ENCODE measurements at places on chromosomes 2 and 18.

- no peak for DNase-seq
Observed at GRCh38 chr2:64650722-64651338, 2.9 kb downstream of the SERTAD2 start.

DNA sequence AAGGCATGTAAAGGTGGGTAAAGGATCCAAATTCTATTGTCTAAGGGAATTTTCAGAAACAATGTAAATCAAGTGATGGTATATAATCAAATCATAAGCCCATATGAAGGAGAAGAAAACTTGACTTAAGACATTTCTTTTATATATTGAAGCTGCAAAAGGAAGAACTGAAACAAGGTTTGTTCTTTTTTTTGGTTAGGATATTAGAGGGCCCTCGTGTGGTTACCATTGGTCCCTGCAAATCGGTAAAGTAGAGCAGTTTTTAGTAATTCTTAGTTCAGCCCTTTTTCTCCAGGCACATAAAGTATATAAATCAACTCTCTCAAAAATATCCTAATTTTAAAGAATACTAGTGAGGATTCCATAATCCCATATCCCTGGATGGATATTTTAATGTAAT lies 105.6 kb upstream of the STK17B start:
- peak; percentile 52 for DNase-seq

DNA sequence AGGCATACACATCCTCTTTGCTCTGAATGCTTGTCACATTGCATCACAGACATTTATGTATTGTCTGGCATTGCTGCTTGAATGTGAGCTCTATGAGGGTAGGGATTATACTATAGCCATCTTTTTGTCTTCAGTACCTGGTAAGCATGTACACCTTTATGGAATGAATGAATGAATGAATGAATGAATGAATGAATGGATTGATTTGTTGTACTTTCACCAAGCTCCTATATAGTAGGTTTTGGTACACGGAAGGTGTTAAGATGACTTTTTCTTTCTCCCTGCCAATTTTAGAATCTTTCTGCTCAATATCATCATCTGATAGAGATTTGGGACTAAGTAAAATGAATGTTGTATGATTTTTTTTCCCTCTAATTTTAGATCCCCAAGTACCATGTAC lies 13.5 kb downstream of the LTBP1 start:
- no peak for DNase-seq

GRCh38 chr18:49486606-49486952 lies 455 bp downstream of the C18orf32 start:
- no peak for DNase-seq

DNA sequence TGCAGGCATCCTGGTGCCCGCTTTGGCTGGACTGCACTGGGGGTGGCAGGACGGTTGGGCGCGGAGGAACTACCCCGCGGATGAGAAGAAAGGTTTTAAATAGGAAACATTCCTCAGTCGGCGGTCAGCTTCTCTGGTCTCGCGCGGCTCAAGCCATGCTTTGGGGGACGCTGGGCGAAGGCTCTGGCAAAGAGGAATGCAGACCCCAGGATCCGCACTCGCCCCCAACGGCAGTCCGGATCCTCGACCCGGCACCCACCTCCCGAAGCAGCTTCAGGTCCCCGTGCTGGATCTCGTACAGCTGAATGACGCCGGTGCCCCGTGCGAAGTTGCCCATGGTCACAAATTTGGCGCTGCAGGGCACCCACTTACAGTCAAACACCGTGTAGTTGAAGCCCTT lies 686 bp upstream of the PNO1 start:
- no peak for DNase-seq

GRCh38 chr18:57437402-57437765 lies 2.2 kb downstream of the ONECUT2 start:
- no peak for DNase-seq

DNA sequence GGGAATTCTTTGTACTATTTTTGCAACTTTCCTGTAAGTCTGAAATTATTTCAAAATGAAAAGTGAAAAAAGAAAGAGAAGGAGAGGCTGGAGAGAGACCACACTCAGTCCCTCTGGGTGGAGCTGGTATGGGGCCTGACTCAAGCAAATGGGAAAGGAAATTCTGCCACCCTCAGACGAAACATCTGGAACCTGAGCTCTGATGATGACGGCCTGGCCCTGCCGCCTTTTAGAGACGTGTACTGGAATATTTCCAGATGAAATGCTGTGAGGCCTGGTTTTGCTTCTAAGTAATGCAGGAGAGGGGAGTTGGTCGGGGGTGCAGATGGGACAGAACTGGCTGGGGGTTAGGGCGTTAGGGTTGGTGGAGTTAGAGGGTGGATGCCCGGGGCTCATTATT lies 57.4 kb upstream of the GLI2 start:
- DNase-seq = peak; percentile 58

- DNase-seq = peak; percentile 77
Observed at GRCh38 chr2:216519154-216519762, 20.6 kb downstream of the RPL37A start.

GRCh38 chr18:42258301-42258965 lies 303.4 kb downstream of the PIK3C3 start:
- DNase-seq = no peak

GRCh38 chr2:217523286-217523685 lies 479.5 kb downstream of the TNS1 start:
- no peak for DNase-seq

DNA sequence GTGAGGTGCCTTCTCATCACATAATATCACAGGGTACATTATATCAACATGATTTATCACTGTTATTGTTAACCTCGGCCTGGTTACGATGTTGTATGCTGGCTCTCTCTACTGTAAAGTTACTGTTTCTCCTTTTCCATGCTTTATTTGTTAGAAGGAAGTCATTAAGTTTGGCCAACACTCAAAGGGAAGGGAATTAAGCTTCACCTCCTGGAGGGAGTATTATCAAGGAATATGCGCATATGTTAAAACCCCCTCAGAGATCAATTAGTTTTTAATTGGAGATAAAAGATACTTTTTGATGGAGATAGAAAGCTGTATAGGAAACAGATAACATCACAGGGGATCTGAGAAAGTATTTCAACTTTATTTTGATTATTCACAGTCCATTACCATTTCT lies 221.6 kb downstream of the DLGAP1 start:
- DNase-seq = no peak

DNA sequence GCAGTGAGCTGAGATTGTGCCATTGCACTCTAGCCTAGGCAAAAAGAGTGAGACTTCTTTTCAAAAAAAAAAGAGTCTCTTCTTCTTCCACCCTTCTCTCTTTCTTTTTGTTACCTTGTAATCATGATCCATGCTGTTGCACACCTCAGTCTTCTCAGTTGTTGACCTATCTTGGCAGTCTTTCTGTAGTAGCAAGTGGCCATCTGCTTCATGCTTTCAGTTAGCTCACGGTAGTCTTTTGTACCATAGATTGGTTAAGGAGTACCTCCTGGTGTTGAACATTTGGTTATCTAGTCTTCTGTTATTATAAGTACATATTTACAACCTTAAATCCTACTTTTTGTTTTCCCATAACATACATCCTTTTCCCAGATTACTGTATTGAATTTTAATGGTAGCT lies 3.1 kb downstream of the GORASP2 start:
- DNase-seq = no peak

- DNase-seq = peak; percentile 91
Observed at GRCh38 chr2:172098650-172099471, 3.8 kb downstream of the DLX2 start.

DNA sequence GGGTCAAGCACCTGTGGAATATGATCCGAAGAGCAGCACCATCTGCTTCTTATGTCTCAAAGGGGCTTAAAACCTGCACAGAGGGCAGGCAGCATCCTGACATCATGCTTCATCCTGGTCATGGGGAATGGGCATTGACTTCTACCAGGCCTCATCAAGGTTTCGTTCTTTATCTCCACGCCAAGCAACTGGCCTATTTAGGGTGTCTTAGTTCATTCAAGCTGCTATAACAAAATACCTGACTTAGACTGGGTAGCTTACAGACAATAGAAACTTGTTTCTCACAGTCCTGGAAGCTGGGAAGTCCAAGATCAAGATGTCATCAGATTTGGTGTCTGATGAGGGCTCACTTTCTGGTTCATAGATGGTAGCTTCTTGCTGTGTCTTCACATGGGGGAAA lies 69.4 kb downstream of the MYO3B start:
- DNase-seq = no peak

GRCh38 chr2:224378701-224379097 lies 23.2 kb downstream of the FAM124B start:
- no peak for DNase-seq

DNA sequence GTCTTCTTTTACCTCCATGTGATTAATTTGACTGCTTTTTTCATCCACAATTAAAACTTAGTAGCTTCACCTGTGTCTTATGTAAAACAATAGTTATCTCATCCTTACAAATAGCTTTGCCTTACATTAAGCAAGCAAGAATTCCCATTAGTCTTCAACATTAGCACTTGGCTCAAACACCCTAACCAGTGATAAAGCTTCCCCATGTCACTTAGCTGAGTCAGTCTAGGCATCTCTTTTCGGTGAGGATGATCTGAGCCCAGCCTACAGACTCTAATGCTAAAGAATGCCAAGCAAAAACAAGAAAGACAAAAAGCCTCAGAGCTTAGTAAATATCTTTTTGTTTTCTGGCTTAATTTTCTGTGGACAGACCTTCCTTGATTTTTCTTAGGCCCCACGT lies 26.1 kb downstream of the GAD1 start:
- peak; percentile 80 for DNase-seq

DNA sequence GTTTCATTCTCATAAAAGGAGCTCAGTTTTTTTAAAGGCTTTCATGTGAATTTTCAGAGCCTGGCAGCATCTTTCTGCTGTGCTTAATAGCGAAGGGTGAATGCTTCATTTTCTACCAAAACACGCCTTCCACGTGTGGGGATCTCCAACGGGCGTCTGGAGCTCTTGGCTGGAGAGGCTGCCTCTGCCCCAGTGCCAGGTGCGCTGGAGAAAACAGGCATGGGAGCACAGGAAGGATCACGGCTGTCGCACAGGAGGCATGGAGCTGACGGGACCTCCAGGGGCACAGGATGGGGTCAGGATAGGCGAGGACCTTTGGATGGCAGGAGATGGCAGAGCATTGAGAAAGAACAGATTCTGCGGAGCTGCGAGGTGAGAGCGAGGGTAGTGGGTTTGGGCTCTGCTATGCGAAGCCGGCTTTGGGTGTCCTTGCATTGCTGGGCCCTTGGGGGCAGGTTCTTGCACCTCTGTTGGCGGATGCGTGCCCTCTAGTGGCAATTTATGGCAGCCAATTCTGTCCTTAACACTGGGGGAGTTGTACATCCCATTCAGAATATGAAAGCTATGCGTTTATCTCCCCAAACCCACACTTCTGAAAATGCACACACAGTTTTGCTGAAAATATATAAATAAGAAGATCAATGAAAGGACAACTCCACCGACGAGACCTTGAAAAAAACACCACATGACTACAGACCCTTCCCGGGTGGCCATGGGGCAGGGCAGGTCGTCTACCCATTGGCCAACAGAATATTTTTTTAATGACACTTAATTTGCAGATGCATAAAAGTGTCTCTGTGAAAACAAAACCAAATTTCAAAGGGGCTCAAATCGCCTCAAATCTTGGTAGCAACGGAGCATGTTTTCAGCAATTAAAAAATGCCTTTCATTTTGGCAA lies 90.4 kb upstream of the SLC35G4 start:
- DNase-seq = peak; percentile 56

- no peak for DNase-seq
Observed at GRCh38 chr2:73986085-73986681, 1.5 kb downstream of the TET3 start.

- DNase-seq = peak; percentile 86
Observed at GRCh38 chr2:217551252-217551899, 451.4 kb downstream of the TNS1 start.

DNA sequence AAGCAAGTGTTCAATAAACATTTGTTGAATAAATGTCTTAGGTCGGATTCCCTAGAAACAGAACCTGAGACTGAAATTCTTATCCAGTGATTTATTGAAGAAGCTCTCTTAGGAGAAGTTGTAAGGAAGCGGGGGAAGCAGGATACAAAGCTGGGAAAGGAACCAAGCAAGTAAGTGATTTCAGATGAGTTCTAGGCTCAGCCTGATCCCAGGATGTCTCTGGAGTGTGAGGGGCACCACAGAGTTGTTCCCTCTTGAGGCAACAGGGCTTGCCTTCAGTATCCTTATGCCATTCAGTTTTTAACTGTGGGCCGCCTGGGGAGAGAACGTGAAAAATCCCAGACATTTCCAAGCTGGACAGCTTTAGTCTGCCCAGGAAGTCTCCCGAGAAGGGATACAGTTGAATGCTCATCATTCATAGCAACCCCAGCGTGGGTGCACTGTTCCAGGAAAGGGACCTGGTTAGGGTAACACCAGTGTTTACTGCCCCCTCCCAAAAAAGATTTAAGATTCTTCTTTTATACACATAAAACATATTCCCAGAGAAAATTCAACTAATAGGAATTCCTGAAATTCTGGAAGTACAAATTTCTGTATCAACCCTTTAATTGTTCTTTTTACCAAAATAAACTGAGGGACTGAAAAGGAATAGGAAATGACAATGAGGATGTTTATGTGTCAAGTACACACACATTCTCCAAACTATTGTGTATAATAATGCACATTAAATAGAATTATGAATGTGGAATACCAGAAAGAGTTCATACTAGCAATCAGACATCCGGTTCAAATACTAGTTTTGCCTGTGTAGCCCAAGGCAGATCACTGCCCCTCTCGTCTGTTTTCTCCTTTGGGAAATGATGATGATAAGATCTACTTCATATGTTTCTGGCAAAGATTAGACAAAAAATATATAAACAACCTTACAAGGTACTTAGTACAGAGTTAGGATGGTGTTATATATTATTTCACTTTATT lies 592.1 kb upstream of the CDH2 start:
- peak; percentile 66 for DNase-seq

GRCh38 chr2:42183775-42184174 lies 14.6 kb downstream of the EML4 start:
- DNase-seq = no peak

DNA sequence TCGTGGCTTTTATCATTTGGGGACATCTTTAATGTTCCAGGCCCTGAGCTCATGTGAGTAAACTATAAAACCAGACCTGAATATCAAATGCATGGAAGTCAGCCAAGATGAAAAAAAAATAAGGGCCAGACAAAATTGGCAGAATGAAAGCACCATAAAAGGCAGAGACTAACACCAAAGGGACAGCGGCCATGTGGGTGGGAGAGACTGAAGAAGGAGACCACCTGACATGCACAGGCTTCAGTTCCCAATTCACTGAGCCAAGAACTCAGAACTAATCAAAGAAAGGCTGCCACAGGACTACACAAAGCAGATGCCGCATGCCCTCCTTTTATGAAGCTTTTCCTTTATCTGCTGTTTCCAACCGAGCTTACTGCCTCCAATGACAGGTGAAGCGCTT lies 267.1 kb downstream of the RAD51AP2 start:
- DNase-seq = no peak

DNA sequence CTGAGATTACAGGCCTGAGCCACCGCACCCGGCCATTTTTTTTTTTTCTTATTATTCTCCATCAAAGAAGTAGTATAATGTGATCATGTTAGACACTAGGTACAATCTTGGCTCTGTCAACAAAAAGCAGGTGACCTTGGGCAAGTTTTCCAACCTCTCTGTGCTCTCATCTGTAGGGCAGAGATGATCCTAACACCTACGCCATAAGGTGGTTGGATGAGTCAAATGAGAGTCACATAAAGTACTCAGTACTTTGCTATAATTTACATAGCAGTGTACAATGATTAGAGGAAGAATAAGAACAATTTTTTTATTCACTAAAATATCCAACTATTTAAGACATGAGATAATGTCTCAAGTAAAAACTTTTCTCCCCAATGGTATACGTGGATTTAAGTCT lies 128.6 kb downstream of the TGIF1 start:
- no peak for DNase-seq

- DNase-seq = no peak
Observed at GRCh38 chr18:37297106-37297505, 268.5 kb downstream of the CELF4 start.

Data from fibroblast of skin of right biceps (primary cell).